Substantia nigra (tissue), 51 donors: ENCODE measurements at places on chromosomes 16 and 17.

- no peak for DNase-seq
These were observed 42.1 kb downstream of the RANBP10 start for GRCh38 chr16:67764158-67764667.

DNA sequence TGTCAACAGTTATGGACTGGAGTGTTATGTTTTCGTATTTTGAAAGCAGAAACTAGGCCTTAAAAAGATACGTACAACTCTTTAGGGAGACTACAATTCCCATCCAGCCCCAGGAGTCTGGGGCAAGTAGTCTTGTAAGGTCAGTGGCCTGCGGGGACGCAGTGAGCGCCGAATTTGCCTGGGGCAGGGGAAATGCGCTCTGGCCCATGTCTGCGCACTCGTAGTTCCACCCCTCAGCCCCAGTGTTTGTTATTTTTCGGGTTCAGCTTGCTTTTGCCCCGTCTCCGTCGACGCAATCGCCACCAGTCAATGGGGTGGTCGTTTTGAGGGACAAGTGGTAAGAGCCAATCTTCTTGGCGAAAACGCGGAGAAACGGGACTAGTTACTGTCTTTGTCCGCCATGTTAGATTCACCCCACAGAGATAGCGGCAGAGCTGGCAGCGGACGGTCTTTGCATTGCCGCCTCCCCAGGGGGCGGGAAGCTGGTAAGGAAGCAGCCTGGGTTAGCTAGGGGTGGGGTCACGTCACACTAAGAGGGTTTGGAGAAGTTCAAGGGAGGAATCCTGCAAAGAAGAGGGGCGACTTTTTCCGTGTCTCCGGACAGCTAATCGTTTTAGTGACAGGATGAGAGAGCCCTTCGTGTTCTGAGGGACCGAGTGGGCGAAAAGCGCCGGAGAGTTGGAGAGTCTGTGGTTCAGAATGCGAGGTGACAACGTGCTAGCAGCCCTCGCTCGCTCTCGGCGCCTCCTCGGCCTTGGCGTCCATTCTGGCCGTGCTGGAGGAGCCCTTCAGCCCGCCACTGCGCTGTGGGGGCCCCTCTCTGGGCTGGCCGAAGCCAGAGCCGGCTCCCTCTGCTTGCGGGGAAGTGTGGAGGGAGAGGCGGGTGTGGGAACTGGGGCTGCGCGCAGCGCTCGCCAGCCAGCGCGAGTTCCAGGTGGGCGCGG, 1.1 kb upstream of the BRCA1 start:
- no peak for DNase-seq

GRCh38 chr17:81534157-81535006, 6.2 kb downstream of the FSCN2 start:
- no peak for DNase-seq

GRCh38 chr17:45314741-45315647, 1.8 kb downstream of the MAP3K14 start:
- DNase-seq: no peak

DNA sequence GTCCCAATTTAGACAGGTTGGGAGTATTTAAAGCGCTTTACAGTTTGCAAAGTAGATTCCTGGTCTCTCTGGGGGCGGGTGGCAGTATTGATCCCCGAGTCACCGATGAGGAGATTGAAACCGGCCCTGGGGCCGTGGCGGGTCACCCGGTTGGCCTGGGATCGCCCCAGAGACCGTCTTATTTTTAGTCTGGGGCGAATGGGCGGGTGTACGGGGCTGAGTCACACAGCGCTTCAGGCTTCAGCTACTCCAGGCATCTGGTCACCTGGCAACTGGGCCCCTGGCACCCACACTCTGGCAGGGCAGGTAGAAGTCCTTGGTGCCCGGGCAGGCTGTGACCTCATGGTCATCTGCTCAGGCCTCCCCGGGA, 669 bp downstream of the MIEF2 start:
- DNase-seq: no peak

DNA sequence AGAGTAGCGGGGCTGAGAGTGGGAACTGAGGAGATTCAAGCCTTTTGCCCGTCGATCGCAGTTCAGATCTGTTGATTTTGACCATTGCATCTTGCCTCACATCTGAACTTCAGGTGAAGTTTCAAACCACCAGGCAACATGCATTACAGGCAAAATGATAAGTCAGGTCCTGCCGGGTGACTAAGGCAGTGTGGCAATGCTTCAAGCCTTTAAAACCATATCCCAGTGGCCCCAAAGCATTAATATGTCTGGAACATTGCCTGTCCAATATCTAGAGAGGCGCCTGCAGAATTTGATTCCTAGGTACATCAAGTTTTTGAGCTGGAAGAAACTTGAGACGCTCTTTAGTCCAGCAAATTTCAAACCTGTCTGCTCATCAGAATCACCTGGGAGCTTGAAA, 502.8 kb downstream of the MAF start:
- no peak for DNase-seq

- no peak for DNase-seq
These were observed 148.9 kb downstream of the CMIP start for GRCh38 chr16:81593481-81593880.

GRCh38 chr17:59530531-59530930, 34.9 kb upstream of the DHX40 start:
- no peak for DNase-seq
